ENCODE measurements at places on chromosomes 7 and 10.

DNA sequence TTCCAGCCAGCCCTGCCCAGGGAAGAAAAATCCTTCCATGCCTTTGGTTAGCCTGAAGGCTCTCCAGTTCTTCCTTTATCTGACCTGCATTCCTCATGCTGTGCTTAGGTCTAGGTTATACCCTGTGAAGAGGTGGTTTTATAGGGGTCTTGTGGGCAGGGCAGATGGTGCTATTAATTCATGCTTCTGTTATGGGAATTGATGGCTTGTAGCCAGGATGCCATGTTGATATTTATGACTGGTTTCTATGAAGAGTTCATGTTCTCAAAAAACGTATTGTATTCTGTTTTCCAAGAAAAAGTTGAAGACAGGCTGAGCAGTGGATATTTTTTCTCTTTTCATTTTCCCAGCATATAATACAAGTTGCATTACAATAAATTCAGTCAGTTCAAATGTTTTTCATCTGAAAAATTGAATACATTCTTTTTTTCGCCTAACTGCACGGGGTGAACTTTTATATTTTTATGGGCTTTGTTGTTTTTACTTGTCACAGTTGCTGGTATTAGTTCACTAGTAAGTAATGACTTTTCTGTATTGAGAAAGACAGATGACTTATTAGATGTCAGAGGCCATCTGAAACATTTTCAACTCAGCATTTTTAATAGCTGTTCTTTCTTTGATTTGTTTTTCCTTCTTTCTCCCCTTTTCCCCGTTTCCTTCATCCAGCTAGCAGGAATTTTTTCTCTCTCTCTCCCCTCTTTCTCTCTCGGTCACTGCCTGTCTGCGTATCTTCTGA, 322.8 kb downstream of the LRMDA start:
- DNase-seq: no peak

GRCh38 chr10:23754179-23754578, 315.3 kb downstream of the OTUD1 start:
- DNase-seq: no peak

GRCh38 chr10:131805696-131806095, 95.1 kb upstream of the PPP2R2D start:
- DNase-seq: no peak

- DNase-seq: no peak
Observed at GRCh38 chr7:55992346-55992745, 28.0 kb downstream of the NIPSNAP2 start.

DNA sequence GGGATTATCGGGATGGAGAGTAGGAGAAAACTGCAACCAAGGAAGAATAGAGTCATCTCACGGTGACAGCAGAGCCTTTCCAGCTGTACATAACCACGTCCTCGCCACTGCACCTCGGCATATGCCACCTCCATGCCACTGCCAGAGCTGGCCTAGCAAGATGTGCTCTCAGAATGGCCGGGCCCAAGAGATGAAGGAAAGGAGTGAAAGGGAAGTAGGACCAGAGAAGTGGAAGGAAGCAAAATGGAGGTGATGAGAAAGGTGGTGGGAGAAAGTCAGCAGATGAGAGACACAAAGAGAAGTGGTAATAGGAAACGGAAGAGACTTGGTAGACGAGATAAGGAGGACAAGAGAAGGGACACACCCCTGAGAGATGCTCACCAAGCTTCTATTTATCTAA, 8.0 kb upstream of the CALU start:
- peak; percentile 59 for DNase-seq

DNA sequence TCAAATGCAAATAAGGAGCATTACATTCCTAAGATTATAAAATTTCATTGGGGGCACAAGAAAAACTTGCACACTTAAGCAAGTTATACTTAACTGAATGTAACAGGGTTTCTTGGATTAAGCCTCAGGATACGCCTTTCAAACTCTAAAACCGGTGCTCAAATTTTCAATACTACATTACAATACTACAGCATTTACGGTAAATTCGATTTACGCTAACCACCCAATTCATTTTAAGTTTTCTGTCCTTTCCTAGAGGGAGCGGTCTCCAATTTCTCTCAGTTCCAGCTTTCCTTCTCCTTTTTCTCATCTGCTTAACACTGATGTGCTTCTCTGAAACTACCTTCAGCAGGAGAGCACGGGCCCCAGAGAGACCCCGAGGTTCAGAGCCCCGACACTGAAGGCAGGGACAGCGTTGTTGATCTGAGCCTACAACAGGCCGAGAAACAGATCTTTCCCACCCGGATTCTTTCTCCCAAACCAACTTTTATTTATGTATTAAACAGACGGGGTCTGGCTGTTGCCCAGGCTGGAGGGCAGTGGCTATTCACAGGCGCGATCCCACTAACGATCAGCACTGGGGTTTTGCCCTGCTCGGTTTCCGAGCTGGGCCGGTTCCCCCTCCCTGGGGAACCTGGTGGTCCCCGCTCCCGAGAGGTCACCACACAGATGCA, 798 bp downstream of the ZNF425 start:
- no peak for DNase-seq

DNA sequence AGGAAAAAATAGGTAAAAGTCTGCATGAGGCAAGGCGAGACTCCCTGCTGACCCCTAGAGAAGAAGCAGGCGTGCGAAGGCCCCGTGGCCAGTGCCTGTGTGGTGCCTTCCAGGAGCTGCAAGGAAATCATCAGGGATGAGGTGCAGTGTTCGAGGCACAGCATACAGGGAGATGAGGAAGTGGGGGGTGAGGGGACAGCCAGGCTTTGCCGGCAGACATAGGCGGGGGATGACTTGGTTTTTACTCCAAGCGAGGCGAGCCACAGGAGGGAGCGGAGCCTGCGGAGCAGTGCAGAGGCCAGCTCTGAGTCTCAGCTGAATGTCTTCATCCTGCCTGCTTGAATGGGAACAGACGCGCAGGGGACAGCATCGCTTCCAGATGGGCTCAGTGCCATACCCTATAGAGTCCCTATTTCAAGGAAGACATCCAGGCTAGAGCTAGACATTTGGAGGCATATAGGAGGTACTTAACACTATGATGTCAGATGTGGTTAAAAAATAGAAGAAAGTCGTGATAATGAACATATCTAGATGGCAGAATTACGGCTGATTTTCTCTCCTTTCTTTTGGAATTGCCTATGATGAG, 49.5 kb downstream of the TCERG1L start:
- no peak for DNase-seq

DNA sequence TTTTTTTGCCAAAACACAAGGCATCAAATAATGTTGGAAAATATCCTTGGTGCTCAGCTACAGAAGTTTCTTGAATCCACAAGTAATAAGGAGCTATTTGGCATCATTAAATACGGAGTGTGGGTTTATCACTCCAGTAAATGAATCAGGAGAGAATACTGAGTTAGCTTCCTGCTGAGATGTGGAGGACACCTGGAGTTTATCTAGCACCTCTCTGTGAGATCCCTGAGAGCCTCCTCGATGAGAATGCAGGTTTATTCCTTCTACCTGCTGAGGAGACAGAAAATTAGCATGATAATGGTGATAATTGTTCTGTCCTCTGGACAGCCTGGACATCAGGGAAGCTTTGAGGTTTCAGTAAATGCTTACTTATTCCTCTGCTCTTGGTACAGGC, 40.5 kb downstream of the NRG3 start:
- no peak for DNase-seq

- no peak for DNase-seq
Observed at GRCh38 chr10:110081911-110082310, 74.1 kb downstream of the ADD3 start.

- DNase-seq: no peak
Observed at GRCh38 chr7:32051128-32051527, 19.1 kb downstream of the PDE1C start.

DNA sequence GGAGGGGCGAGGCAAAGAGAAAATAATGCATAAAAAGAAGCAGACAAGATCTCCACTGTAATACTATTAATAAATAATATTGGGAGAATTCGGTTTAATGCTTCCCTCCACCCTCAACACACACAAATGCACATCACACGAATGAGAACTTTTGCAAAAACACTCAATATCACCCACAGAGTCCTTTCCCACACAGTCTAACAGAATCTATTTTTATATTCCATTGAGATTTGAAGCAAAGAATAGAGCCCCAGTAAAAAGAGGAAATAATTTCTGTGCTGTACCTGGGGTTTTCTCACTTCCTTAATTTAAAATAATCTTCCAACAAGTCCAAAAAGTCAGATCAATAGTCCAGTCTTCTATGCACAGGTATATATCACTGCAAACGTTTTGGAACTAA, 17.0 kb downstream of the PIK3AP1 start:
- no peak for DNase-seq

GRCh38 chr10:106405141-106405540, 759.4 kb downstream of the SORCS1 start:
- DNase-seq: no peak

DNA sequence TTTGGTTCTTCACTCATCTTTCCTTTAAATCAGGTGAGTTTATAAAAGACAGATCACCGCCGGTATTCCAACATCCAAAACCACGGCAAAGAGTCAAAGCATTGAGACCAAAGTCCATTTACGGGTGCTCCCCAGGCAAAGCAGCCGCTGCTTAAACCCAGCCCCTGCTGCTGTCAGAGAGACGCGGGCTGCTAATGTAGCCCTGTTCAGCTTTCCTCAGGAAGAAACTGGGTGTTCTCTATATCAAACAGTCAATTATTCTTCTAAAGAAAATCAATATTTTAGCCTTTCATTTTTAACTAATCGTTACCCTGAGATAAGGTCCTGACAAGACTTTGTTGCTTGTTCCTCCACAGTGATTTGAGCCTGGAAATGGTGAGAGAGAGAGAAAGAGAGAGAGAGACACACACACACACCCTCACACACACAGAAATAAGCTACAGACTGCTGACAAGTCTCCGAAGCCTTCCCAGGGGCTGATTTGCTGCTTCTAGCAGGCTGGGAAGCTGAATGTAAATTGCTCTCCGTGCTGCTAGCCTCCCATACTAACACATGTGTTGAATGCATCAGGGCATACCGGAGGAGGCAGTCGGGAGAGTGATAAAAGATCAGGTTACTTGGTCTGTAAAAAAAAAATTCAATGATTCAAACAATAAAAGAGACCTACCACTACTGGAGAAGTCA, 183.0 kb upstream of the ANK3 start:
- DNase-seq: no peak

DNA sequence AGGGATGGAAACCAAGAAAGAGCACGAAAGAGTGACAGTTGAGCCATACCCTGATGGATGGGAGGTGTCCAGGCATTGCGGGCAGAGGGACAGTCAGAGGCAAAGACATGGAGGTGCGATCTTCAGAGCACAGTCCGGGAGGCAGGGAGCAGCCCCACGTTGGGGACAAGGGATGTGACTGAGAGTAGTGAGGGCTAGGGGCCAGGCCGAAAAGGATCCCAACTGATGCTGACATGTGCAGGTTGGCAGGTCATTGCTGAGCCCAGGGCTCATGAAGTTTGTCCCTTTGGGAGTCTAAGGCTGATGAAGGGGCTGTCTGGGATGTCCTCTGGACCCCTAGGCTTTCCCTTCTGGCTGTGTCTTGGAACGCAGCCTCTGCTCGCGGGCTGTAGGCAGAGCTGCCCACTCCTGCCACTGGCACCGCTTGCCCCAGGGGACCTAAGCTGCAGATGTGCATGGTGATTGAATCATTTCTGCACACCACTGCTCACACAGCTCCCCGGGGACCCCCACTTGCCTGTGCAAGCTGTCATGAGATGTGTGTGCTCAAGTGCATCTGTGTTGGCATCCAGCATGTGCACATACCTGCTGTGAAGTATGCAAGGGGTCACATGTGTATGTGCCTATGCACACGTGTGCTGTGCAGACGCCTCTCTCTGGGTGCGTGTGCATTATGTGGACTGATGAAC, 125.1 kb downstream of the ZMIZ1 start:
- DNase-seq: no peak

DNA sequence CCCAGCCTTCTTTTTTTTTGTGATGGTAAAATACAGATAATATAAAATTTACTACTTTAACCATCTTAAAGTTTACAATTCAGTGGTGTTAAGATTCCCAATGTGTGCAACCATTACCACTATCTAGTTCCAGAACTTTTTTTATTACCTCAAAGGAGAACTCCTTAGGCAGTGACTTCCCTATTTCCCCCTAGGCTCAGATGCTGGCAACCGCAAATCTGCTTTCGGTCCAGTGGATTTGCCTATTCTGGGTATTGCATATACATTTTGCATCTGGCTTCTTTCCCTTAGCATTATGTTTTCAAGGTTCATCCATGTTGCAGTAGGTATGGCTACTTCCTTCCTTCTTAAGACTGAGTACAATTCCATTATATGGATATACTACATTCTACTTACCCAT, 56.5 kb downstream of the AFAP1L2 start:
- DNase-seq: no peak

DNA sequence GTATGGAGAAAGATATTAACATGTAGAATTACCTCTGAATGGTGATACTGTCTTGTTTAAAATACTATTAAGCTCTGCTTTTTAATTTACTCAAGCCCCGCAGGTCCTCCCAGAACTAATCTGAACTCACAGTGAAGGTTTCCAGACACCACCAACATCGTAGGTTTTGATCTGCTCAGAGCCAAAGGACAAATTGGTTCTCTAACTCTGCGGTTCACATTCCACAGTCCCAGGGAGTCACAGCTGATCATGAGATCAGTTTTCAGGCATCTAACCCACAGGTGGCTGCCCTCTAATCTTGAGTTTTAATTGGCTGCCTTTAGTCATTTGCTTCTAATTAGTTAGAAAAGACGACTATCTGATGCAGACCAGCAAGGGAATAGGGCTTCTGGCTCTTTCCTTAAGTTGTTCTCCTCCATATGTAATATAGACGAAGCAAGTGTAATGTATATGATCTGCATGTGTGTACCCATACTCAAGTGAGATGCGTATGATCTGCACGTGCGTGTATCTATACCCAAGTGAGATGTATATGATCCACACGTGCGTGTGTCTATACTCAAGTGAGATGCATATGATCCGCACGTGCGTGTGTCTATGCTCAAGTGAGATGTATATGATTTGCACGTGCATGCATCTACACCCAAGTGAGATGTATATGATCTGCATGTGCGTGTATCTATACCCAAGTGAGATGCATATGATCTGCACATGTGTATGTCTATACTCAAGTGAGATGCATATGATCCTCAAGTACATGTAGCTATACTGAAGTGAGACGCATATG, 331.5 kb upstream of the NPVF start:
- no peak for DNase-seq

- no peak for DNase-seq
Observed at GRCh38 chr10:31194986-31195385, 124.0 kb upstream of the ZEB1 start.
